ENCODE measurements at places on chromosomes 2 and 18.

GRCh38 chr18:76805221-76805620 lies 17.1 kb upstream of the ZNF236 start:
- no peak for DNase-seq

DNA sequence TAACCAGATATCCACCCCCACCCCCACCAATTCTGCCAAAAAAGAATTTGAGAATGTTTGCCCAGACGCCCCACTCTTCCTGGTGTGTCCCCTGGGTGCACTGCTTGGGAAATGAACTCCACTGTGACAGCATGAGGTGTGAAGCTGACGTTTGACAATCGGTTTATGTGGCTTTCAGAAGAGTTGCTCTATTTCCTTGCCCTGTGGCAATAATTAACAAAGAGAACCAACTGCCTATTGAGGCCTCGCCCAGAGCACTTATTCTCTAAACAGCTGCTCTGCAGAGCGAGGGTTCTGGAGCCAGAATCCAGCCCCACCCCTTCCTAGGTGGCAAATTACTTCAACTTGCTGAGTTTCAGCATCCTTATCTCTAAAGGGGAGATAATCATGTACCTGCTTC lies 115.8 kb upstream of the SIX3 start:
- DNase-seq, result peak; percentile 31

GRCh38 chr18:65587491-65587890 lies 163.3 kb upstream of the CDH7 start:
- DNase-seq, result no peak

- no peak for DNase-seq
These were observed 252.8 kb upstream of the APCDD1 start for GRCh38 chr18:10201659-10202058.

- no peak for DNase-seq
These were observed 7.3 kb upstream of the GALM start for GRCh38 chr2:38658613-38659012.

- DNase-seq, result no peak
These were observed 82.0 kb downstream of the THADA start for GRCh38 chr2:43513796-43514195.

GRCh38 chr2:160575368-160575767 lies 81.8 kb upstream of the RBMS1 start:
- no peak for DNase-seq

GRCh38 chr2:145597006-145597405 lies 1077.1 kb upstream of the ZEB2 start:
- DNase-seq, result no peak

DNA sequence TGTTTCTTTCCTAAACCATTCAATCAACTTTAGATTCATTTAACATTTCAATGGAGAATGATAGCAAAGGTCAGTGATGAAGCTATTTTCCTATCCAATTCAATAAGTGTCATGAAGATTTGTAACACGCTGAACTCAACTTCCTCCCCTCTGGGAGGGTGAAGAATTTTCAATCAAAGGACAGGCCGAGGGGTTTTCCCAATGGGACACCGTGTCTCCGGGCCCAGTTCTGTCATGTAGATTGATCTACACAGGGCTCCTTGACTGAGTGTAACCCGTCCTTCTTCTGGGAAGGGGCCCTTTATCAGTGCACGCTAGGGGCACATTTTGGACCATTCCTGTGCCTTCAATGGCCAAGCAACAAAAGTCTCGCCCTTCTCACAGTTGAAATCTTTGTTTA lies 90.1 kb downstream of the KCNE4 start:
- no peak for DNase-seq

DNA sequence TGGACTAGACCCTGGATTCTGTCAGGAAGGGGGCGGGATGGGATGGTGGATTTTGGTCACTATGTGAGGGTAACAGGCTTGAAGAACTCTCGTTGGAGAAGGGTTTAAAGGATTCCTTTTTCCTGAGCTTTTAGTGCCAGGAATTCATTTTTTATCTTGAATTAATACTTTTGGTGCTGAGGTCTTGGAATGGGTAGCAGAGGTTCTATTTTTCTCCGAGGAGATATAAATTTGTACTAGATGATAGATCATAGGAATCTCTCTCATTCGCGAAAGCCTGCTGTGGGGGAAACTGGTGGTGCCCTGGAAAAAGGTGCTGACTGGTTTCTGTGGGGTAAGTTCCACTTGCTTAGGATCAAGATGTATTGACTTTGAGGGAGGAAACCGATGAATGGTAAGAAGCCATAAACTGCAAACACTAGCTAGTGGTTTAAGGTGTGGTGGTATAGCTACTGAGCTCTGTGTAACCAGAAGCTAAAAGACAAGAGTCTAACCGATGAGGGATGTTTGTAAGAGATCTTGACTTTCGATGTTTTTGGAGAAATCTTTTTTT lies 706 bp downstream of the AGPS start:
- DNase-seq, result no peak

GRCh38 chr2:174666845-174667244 lies 69.2 kb upstream of the WIPF1 start:
- no peak for DNase-seq

DNA sequence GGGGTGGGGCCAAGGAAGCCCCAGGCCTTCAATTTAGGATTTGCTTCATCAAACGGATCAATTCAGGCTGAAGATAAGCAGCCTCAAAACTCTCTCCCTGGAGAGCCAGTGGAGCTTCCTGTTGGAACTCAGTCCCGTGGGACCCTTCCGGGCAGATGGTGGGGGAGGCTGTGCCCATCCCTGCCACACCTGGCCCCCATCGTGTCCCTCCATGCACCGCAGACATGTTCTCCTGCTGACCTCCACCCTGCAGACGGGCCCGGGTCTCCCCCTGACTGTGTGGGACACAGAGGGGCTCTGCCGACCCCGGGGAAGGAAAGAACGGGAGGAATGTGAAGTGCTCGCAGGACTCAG lies 144.2 kb downstream of the TPO start:
- no peak for DNase-seq

GRCh38 chr18:45317948-45318640 lies 297.2 kb upstream of the SLC14A2 start:
- no peak for DNase-seq

DNA sequence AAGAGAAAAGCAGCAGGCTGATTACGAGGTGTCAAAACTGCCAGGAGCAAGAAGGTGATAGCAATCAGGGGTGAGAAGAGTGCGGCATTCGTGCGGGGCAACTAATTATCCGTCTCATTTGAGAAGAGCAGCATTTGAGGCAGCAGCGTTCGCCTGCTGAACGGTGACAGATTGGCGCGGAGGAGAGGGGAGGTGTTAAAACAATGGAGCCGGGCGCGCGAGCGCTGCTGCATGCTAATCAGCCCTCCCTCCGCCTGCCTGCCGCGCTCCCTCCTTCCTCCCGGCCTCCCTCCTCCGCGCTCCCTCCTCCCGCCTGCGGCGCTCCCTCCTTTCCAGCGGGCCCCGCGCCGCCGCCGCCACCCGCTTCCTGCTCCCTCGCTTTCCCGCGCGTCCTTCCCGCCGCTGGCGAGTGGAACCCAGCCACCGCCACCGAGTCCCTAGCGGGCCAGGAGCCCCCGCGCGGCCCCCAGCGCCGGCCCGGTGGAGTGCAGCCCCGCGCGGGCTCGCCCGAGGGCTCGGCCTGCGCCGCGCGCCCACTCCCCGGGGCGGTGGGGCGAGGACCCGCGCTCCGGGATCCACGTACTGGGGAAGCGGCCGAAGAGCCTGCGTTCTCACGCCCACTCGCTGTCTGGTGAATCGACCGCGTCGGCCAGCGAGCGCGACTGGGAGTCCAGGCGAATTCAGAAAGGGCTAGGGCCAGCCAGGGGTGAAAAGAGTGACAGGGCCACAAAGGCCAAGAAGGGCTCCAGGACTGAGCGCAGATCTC lies 69.5 kb upstream of the PSMD14 start:
- peak; percentile 25 for DNase-seq

GRCh38 chr18:6486764-6487426 lies 72.2 kb upstream of the L3MBTL4 start:
- no peak for DNase-seq

DNA sequence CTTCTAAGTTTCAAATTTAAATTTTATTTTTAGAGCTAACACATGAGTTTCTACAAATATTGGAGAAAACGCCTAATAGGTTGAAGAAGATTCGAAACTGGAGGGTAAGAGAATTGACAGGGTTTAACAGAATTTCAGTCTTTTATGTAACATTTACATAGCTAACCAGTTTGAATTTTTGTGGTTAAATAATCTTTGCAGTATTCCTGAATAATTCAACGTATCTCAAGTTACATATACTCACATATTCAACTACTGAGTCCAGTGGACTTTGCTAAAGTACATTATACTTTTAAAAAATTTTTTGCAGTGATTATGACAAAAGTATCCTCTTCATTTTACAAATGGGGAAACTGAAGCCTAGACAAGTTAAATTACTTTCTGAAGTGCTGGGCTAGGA lies 34.0 kb downstream of the CCNT2 start:
- no peak for DNase-seq

DNA sequence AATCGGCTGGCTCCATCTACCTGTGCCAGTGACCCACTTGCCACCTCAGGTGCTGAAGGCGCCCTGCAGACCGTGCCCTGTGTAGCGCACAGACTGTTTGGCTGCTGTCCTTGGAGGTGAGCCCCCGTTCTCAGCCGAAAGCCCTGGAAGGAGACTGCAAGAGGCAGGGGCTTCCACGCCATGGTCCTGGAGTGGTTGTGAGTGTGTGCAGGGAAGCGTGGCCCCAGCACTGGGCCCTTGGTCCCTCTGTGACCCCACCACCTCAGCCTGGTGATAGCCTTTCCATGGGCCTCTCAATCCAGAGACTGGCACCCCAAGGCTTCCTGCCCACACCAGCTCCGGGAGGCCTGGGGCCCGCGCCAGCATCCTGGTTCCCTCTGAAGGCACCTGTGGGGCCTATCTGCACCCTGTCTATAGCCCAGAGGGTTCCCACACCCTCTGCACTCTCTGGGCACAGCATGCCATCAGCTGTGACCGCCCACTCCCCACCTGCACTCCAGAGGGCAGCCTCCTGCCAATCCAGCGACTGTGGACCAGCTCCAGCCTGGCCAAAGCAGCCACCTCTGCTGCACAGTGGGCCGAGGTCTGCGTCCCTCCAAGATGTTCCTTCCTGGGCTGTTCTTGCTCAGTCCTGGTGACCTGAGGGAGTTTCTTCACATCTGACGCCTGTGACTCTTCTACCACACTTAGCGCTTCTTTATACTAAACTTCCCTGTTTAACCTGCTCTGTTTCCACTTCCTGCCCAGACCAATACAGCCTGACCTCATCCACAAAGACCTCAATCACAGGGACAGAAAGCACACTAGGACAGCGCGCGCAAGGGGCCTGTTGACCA lies 109.5 kb downstream of the EIPR1 start:
- DNase-seq, result no peak

DNA sequence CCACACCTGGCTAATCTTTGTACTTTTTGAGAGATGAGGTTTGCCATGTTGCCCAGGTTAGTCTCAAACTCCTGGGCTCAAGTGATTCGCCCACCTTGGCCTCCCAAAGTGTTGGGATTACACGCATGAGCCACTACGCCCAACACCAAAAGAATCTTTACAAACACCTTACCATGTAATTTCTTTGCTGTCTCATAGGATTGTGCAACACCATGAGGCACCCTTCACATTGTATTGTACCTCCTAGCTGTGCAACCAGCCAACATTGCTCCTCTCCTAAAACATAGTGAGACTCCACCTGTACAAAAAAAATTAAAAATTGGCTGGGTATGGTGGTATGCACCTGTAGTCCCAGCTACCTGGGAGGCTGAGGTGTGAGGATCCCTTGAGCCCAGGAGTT lies 3.1 kb upstream of the MFSD6 start:
- DNase-seq, result no peak

DNA sequence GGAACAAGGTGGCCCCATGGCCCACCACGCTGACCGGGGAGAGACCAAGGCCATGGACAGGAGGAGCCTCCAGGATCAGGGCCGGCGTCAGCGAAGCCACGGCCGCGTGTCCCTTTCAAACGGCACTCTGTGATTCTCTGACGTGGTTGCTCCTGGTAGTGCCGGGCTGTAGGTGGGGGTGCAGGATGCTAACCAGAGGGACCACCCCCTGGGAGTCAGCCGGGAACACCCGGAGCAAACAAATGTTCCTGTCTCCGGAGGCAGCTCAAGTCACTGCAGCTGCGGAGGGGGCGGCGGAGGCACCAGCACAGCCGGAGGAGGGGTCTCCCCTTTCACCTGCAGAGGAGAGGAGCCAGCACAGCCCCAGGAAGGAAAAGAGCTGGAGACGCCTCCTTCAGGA lies 750.6 kb upstream of the SALL3 start:
- no peak for DNase-seq

DNA sequence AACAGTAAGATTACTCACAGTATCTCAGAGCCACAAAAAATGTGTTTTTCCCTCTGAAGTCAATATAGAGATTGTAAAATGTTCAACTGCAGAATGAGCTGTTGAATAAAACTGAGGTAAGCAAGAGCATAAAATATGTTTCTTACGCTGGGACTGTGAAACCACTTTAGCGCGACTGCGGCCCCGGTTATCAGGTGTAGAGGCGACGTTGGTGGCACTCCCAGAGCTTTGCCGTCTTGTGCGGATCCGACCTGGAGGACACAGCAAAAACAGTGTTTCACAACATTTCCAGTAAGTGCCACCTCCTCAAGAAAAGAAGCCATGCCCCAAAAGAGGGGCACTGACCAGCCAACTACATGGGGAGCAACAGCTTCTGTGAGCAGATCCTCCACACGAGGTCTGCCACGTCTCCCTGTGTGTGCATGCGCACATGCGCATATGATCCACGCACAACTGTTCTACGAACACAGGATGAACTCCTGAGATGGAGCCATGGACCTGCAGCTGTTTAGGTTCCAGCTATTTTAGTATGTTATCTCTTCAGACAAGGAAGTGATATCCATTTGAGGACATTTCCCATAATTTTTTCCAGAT lies 100.7 kb upstream of the RNU4ATAC start:
- no peak for DNase-seq

DNA sequence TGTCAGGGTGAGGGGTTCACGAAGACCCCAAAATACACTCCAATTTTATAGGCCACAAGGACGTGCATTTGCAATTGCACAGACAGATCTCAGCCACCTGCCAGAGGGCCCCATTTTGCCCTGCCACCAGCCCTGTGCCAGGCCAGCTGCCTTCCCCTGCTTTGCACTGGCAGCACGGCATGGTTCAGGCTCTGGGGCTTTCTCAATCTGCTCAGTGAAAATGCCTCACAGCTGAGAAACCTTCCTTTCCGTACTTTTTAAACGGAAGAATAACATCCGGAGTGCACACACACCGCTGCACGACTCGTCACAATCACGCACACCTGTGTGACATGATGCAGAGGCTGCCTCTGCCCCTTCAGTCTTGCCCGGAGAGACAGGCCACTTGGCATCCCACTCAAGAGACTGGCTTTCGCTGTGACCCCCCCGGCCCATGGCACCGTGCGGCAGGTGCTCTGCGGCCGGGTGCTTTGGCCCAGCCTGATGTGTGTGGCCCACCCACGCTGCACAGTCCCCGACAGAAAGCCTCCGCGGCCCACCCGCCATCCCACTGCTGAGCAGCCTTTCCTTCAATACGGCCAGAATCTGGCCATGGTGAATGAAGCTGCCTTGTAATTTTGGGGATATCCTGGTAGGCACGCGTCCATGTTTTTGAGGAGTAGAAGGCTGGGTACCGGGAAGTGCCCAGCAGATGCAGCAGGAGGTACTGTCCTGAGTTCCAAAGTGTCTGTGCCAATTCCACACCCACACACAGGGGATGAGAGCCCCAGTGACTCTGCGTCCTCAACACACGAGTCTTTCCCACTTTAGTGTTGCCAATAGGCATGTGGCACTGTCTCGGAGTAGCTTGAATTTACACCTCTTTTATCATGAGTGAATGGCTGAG lies 88.8 kb downstream of the USP40 start:
- no peak for DNase-seq

- DNase-seq, result no peak
These were observed 11.0 kb downstream of the ZNF407 start for GRCh38 chr18:74608681-74609080.

- DNase-seq, result no peak
These were observed 50.2 kb downstream of the COL4A3 start for GRCh38 chr2:227214622-227215041.
